ENCODE measurements at places on chromosomes 6 and 20. TPM values are rescaled to one million over a fixed set of nuclear protein-coding genes. Genes with fewer than 3 reads are reported as not detected.

PBX2 gene
- 174 TPM for total RNA-seq

ID1 gene
- total RNA-seq: 355 TPM

PRL gene
- total RNA-seq: not detected

RIMS1 gene
- 0.83 TPM for total RNA-seq

RNF182 gene
- 3.7 TPM for total RNA-seq

PTK6 gene
- total RNA-seq: 0.46 TPM
